ENCODE measurements at places on chromosomes 3 and 15.

DNA sequence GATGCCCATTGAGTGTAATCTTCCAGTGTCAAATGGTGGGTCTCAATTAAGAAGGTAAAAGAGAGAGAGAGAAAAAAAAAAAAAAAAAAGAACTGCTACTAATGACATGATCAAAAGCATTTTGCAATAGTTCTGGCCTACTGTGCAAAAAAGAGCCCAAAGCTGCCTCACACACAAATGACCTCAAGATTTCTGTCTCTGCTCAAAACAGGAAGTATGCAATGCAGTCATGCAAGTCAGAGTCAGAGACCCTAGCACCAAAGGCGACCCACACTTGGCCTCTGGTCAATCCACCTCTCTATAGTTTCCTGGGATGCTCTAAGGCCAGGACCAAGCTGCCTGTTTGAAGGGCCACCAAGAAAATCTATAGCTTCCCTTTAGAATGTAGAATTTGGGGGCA, 323.5 kb downstream of the VPS13C start:
- no peak for DNase-seq

GRCh38 chr3:184551103-184551502, 10.5 kb upstream of the EPHB3 start:
- DNase-seq: no peak

GRCh38 chr3:128610451-128611070, 40.1 kb downstream of the RPN1 start:
- no peak for DNase-seq

DNA sequence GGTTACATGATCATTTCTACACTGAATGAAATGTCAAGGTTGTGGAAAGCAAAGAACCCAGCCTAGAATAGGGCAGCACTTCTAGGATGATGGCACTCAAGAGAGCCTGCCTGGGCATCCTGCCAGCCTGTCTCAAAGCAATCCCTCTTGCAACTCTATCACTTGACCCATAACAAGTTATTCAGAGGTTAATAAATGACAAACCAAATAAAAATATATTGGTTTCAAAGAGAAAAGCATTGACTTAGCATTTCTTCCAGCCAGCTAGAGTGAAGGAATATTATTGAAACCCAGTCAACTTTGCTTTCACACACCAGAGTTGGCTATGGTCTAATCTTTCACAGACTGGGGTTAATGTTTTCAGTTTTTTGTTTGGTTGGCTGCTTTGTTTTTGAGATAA, 214.6 kb upstream of the UBE2E2 start:
- DNase-seq: no peak

GRCh38 chr15:90334304-90334731, 17.8 kb upstream of the ZNF774 start:
- no peak for DNase-seq

Data from NCI-H2107 (cell line).